ENCODE measurements at places on chromosomes 11 and 22.

DNA sequence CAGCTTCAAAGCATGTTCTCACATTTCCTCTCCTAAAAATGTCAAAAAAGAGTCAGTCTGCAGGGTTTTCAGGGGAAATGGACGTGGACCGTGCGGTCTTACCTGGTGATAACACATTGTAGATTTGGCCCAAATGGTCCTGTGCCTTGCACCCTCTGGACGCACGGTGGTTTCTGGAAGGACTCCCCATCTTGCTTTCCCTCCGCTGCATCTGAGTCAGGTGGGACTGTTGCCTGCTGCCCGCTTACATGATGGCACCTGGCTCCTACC is 1290.1 kb downstream of the TBC1D22A start:
- DNase-seq: no peak

- no peak for DNase-seq
Observed at GRCh38 chr11:40797981-40798380, 661.5 kb downstream of the LRRC4C start.

GRCh38 chr11:80861193-80861592 is 1420.4 kb upstream of the TENM4 start:
- DNase-seq: no peak

DNA sequence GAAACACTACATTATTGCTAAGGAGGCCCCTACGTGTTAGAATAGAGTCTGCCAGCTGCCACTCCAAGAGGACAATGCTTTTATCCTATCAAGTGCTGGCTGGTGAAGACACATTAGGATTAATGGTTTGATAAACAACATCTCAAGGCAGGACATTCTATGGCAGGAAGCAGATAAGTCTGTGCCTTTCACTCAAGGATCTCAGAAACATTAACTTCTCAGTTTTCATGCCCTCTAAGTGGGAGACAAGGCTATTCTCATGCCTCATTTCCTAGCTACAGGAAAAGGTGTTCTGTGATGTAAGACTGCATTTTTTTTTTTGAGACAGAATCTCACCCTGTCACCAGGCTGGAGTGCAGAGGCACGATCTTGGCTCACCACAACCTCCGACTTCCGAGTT is 23.5 kb upstream of the TIMP3 start:
- no peak for DNase-seq

GRCh38 chr11:44999068-44999467 is 48.4 kb upstream of the TP53I11 start:
- no peak for DNase-seq

DNA sequence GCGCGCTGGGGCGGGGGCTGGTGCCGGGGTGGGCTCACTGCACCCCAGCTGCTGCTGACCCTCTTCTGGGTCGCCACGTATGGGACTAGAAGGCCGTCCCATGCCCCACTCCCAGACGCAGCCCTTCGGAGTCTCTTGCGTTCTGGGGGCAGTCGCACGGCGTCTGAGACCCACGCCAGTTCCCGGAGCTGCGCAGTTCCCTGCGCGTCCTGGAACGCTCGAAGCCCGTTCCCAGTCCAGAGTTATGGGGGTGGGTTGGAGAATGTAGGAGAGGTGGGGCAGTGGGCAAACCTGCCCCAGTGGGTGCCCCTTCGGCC is 375 bp downstream of the LAYN start:
- DNase-seq: no peak

DNA sequence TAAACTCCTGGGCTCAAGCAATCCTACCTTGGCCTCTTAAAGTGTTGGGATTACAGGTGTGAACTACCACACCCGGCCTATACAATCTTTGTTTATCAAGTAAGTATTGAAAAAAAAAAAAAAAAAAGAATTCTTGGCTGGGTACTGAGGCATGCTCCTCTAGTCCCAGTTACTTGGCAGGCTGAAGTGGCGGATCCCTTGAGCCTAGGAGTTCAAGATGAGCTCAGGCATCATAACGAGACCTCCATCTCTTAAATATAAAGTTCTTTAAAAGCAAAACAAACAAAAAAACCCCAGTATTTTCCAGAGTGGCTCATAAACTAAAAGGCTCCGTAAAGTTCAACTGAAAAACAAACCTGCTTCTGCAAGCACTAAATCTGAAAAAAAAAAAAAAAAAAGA is 50.3 kb upstream of the GAB2 start:
- no peak for DNase-seq

DNA sequence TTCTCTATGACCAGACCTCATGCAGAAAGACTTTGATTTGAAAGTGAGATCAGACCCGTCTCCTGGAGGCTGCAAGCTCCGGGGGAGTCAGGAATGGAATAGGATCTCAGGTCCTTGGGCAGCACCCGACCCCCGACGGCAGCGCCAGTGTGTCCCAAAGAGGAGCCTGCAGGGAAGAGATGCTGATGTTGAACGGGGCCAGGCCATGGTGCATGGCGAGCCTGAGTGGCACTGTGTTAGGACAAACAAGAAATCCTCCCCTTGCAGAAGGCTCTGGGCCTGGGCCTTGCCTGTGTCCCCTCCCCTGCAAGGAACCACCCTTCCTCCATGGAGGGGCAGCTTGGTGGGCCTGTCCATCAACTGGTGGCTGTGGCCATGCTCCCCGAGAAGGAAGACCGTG is 20.1 kb upstream of the SYT8 start:
- no peak for DNase-seq

- no peak for DNase-seq
Observed at GRCh38 chr22:19497245-19497644, 17.5 kb downstream of the CDC45 start.

- no peak for DNase-seq
Observed at GRCh38 chr22:17767233-17768065, 6.8 kb downstream of the BID start.

DNA sequence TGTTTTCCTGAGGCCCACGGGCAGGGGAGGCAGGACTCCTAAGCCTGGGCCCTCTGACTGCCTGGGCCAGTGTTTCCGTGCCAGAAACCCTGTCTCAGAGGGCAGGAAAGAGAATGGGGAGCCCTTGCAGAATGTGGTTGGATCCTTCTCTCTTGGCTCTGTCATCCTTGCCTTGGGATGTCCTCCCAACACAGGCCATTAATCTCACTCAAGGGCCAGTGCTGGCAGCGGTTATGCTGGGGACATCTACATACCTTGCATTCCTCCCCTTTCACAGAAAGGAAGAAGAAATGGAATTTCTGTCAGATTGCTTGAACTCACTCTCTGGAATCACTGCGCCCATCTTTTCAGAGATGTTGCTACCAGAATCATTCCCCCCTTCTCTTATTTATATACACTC is 296.9 kb downstream of the KIRREL3 start:
- DNase-seq: no peak

- DNase-seq: no peak
Observed at GRCh38 chr11:16975906-16976305, 38.3 kb downstream of the PLEKHA7 start.

DNA sequence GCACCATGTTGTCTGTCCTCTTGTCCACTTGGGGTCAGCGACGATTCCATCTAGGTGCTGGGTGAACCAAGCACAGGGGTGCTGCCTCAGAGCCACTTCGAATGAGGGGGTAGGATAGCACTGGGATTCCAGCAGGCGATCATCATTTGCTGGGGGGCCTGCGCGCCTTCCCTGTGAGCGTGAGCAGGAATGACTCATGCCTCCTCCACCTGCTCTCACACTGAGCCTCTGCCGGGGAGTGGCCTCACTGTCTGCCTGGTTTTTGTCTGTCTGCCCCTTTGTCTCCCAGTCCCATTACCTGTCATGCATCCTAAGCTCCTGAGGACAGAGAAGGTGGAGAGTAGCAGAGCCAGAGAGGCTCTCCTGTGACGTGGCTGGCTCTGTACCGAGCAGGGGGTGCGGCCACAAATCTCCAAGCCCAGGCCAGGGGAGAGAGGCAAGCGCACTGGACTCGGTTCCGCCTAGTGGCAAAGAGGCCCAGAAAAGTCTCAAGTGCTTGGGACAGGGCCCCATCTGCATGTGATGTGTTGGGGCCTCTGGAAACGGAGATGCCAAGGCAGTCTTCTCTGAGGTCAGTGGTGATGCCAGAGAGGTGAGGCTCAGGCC is 30.8 kb downstream of the RSPH14 start:
- no peak for DNase-seq

All from cardiac septum (tissue), 1 donor.